ENCODE measurements at places on chromosomes 1 and 21.
A peak's percentile ranks its signal among the peaks of the same experiment; 100 is the strongest.

- no peak for DNase-seq
Measured at GRCh38 chr1:56054959-56055358, 524.4 kb downstream of the PLPP3 start.

DNA sequence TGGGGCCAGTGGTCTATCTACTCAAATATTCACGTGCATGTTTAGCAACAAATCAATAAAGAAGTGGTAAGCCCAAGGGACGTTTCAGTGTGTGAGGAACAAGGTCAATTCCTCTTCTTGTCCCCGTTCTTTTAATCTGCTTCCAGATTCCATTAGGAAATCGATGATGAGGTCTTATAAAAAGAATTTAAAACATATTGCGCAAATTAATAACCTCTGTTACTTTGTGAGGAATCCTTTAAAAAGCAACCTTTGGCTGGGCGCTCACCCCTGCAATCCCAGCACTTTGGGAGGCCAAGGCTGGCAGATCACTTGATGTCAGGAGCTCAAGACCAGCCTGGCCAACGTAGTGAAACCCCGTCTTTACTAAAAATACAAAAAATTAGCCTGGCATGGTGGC is 113.0 kb upstream of the TMPRSS2 start:
- no peak for DNase-seq

DNA sequence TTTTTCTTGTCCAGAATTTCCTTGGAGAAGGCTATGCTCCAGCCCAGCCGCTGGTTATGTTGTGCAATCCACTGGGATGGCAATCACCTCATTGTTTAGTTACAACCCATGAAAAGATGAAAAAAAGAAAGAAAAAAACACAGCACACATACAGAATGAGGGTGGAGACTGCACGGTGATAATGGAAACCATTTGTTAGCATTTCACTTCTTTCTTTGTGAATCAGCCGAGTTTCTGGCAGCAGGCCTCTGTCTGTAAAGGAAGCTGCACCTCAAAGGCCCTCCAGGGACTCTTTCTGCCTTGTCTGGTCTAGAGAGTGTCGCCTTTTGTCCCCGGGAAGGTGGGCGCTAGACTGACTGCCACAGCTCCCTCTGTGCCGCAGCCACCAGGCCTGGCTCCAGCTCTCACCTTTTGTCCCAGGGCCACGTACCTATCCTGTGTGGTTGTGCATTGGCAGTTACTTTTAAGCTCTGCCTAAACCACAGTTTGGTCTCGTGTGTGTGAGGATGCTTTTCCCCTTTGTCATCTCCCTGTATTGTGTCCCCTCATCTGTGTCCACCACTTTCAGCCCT is 35.6 kb downstream of the NGF start:
- peak; percentile 93 for DNase-seq

DNA sequence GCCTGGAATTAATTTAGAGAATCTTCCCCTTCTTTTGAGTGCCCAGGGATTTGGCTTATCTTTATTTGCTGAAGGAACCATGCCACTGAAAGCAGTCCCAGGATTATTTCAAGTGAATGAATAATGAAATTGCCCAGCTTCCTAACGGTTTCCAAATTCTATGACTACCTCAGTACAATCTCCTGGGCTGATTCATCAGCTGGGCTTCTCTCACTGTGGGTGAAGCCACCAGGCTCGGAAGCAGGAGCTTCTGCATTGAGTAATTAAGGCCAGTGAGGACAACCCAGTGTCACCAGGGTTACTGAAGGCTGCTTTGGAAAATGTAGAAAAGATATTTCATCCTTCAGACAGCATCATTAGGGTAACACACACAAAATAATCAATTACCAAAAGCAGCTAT is 169.8 kb downstream of the DAB1 start:
- peak; percentile 41 for DNase-seq

- no peak for DNase-seq
Measured at GRCh38 chr1:2866422-2867086, 65.1 kb upstream of the TTC34 start.

All from astrocyte (in vitro differentiated cells and primary cell).